ENCODE measurements at places on chromosomes 12 and 14.

- DNase-seq, result no peak
These were observed 217.3 kb upstream of the CPNE8 start for GRCh38 chr12:39122562-39123204.

DNA sequence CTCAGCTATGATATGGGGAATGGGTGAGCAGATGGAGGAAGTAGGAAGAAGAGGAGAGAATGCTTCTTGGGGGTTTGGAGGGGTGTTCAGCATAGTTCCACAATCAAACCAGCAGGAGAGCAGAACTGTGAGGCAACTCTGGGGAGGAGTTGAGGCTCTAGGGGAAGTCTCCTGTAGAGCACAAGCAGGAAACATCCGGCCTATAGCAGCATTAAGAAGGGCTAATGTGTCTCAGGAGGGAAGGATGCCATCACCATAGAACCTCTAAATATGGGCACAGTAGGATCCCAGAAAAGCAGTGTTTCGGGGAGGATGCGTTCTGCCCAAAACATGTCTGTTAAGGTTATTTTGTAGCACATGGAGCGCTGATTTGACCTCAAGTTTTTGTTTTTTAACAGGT is 8.4 kb upstream of the SALL2 start:
- no peak for DNase-seq

- peak; percentile 91 for DNase-seq
These were observed at the start of gene BCL2L2 for GRCh38 chr14:23306412-23307145. Gene BCL2L2, plus strand, starts transcription at chr14:23306833. Its CDS starts 935 bp downstream, at chr14:23307768.

DNA sequence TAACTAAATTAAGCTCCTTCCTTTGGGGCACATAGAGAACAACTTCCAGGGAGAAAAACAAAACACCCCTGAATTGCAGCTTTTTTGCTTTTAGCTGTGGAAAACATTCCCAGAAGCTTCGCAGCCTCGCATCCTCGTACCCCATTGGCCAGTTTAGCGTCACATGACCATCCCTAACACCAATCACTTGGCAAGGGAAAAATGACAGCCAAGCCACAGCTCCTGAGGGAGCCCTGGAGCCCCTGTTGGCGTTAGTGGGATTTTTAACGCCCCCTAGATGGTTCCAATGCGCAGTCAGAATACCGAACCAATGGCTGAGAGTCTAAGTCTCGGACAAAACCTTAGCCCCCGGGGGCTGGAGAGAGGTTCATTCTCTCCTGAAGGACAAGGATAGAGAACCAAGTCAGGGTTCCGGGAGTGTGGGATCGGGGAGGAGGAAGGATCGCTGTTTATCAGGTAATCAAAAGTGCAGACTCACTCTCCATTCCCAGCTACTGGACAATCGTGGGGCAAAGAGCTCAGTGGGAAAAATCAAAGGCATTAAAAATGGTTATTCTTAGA is 135.6 kb upstream of the HIF1A start:
- DNase-seq, result no peak

DNA sequence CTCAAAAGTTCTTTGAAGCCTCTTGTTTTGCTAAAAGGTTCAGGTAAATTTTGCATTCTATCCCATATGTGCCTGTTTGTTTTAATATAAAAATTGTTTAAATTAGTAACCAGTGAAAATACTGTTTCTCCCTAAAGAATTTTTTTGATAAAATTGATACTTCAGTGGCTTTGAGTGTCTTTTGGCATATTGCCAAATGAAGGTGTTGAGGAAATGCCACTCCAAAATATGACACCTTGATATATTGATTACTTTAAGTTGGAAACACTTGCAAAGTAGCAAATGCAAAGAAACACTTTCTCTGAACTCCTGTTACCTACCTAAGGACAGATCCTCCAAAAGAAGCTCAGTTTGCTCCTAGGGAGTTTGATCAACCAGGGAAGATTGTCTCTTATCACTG is 8.4 kb downstream of the STYX start:
- DNase-seq, result no peak

- DNase-seq, result no peak
These were observed 258.4 kb downstream of the PPFIA2 start for GRCh38 chr12:81500788-81501187.

Measured in C1 segment of cervical spinal cord (tissue), 14 donors.